Stimulated activated naive B cell treated with anti-CD40 and anti-IgM and Interleukin-4, amounts not matched to agents 10 μg/mL and 1 μg/mL and 100 μg/mL, for 72 hours (primary cell): ENCODE measurements at places on chromosomes 7 and 10.

DNA sequence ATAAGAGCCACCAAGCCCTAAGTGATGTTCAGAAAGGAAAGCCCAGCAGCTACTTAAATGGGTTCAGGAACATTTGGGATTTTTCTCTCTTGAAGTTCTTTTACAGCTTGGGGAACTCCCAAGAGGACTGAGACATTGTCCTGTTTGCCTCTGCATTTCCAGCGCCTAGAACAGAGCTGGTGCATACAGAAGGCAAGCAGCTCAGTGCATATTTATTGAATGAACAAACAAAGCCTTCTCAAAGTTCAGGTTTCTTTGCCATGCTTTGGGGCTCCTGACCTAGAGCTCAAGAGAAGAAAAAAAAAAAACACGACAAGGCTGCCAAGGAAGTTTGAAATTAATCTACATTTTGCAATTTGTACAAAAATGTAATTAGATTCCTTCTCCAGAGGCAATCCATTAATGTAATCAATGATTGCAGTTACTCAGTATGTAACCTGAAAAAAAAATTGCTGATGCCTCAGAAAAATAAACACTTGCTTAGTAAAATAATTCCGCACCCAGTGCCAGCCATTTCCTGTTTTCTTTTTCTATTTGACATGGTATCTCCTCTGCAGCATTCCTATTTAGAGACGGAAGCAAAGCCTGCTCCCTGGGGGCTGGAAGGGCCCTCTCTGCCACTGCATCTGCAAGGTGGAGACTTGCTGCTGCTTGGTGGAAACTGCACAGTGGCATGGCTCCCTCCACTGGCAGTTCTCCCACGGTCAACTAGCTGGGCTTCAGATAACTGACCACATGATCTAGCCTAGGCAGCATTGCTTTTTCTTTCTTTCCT, 157.3 kb downstream of the TMEM178B start:
- no peak for DNase-seq

DNA sequence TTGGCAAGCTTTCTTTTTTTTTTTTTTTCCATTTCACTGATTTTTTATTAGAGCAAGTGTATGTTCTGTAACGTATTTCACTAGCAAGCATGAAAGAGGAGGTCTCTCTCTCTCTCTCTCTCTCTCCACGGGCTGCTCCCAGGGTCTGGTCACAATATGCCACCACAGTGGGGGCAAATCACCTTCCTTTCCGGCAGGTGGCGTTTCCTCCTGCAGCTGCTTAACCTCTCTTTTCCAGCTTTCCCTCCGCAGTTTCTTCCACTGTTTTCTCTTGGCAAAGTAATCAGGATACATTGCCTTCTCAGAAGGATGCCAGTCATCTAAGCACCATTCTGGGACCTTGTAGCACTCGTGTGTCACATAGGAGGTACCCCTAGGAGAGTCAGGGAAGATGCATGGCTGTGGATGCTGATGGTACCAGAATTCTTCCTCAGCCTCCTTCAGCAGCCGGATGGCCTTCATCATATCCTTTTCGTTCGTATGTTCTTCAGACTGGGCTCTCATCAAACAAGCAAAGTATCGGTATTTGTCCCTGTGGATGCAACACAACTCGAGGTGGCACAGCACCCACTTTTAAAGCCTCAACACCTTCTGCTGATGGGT, 197.3 kb upstream of the PODXL start:
- no peak for DNase-seq

- DNase-seq, result no peak
Observed at GRCh38 chr10:61888744-61889143, 12.8 kb upstream of the ARID5B start.

GRCh38 chr7:3094701-3095445, 51.2 kb upstream of the CARD11 start:
- DNase-seq, result peak; percentile 56

- no peak for DNase-seq
Observed at GRCh38 chr7:4154882-4155535, 527.1 kb upstream of the FOXK1 start.

GRCh38 chr10:118922226-118922625, 107.3 kb upstream of the NANOS1 start:
- DNase-seq, result no peak

DNA sequence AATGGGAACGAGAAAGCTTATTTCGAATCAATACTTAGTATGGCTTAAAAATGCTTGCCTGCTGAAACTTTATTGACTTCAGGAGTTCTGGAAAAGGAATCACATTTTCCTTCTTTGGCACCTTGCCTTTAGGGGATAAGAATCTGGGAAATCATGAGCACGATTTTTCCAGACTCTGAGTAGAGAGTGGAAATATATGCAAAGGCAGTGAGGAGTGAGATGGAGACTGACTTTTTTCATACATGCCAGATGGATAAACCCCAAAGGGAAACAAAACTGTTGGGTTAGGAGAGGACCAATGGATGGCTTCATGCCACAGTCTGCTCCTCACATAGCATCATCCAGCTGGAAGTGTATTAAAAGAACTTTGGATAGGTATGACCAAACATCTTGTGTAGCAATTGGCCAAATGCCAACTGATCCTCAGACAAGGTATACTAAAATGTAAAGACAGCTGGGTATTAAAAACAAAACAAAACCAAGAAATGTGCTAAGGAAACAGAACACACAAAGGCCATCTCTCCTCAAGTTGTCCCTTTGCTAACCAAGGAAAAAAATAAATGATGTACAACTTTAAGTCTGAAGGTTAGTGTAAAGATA, 1.7 kb downstream of the COL28A1 start:
- no peak for DNase-seq

GRCh38 chr7:30465811-30466180, 12.8 kb downstream of the NOD1 start:
- DNase-seq, result no peak

- no peak for DNase-seq
Observed at GRCh38 chr10:18822156-18822555, 162.9 kb downstream of the ARL5B start.

GRCh38 chr7:15554081-15554480, 7.7 kb downstream of the AGMO start:
- DNase-seq, result no peak

GRCh38 chr7:37786741-37787569, 61.4 kb upstream of the NME8 start:
- DNase-seq, result peak; percentile 32

GRCh38 chr10:7432884-7433726, 22.3 kb upstream of the SFMBT2 start:
- no peak for DNase-seq

GRCh38 chr10:36091007-36091406, 448.9 kb upstream of the FZD8 start:
- DNase-seq, result no peak

DNA sequence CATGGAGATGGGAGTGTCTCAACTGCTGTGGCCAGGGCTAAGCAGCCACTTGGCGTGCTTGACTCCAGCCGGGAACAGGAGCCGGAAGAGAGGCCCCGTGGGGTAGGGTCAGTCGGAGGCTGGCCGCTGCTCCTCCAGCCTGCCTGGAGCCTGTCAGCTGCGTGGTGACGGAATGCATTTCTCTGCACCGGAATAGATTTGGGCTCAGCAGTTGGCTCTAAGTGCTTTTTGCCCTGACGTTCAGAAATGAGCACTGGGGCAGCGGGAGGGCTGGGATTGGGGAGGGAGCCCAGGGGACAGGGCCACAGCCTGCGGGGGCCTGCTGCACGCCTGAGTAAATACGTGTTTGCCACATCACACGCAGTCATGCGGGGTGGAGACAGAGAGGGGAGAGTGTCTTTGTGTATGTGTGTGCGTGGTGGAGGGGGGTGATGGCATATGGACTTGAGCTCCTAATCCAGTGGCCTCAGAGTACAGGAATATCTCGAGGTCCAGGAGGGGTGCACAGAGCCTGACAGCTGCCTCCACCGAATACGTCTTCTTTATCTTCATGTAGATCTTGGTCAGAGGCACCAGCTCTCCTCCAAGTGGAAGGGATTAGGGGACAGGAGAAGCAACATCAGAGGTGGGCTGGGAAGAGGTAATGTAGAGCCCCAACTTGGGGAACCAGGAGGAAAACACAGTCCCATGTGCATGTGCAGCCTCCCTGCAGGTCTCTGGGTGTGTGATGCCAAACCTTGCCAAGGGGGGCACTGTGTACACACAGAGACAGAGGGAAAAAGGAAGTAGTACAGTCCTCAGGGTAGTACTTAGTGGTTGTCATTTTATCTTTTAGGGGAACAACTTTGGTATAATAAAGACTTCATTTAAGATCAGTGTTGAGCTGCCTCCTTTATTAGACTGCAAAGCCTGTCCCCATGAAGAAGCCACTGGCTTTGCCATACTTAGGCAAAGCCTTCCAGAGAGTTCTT, 151.4 kb downstream of the CDH23 start:
- DNase-seq, result no peak

GRCh38 chr10:58778966-58779365, 266.3 kb downstream of the BICC1 start:
- no peak for DNase-seq

- DNase-seq, result no peak
Observed at GRCh38 chr10:21047096-21047495, 150.0 kb upstream of the NEBL start.

GRCh38 chr10:109103278-109103677, 820.0 kb downstream of the XPNPEP1 start:
- no peak for DNase-seq

DNA sequence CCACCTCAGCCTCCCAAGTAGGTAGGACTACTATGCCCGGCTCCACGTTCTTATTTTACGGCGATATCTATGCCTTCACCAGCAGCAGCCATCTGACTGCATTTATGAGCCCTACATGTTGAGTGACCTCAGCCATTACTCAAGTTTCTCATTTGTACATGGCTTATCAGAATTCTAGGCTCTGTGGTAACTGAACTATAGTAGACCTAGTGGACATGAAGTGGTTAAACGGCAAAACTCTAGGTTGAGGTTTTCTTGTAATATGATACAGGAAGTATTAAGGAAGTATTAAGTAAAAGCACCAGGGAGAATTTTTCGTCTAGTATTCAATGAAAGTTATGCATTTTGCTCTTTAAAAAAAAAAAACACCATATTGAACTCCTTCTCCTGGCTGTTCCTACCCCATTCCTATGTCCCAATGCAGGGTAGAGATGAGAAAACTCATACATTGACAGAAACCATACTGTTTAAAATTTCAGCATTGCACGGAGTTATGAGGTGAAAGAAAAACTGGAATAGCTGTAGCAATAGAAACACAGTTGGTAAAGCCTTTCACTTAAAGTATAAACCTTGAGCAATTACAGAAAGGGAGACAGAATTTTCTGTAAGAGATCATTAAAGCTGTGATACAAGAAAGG, 39.8 kb upstream of the EPC1 start:
- DNase-seq, result no peak

DNA sequence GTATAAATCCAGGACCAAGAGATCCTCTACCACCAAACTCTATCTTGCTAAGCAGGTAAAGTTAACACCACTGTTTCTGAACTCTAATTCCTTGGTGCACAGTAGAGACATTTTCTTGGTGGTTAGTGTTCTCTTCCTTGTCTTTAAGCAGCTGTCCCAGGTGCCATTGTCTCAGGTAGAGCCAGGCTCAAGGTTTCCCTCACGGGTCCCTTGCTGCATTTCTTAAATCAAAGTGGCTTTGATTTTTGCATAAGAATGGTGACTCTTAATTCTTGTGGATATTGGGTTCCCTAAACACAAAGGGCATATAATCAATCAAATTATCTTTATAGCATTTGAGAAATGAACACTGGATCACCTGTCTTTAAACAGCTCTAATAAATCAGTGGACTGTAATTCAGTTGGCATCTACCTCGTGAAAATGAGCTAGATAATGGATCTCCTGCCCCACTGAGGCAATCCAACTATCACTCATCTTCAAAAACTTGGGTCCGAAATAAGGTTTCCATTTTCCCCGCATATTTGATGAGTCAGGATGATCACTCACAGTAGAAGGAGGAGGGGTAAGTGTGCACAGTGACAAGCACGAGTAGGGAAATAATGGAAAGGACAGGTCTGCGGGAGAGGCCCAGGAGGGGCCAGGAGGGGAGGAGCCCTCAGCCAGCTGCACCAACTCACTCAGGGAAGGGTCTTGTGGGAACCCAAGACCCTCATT, 2.4 kb downstream of the ABCC2 start:
- no peak for DNase-seq
